LNCaP clone FGC (cell line): ENCODE measurements at places on chromosomes 2 and 18.

DNA sequence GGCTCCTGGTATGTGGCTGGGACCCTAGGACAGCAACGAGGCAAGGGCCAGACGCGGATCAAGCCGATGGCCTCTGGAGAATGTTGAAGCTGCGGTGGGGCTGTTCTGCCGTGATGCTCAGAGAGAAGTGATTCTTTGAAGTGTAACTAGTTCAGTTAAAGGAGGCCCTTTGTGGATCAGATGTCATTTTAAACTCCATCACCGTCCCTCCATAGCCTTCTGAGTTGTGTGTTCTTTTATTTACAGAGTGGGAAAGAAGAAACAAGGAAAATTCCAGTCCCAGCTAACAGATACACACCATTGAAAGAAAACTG lies 403 bp downstream of the PNO1 start:
- no peak for DNase-seq

GRCh38 chr2:15133461-15133860 lies 427.7 kb downstream of the NBAS start:
- DNase-seq: no peak

GRCh38 chr2:181407171-181407570 lies 50.0 kb upstream of the ITGA4 start:
- no peak for DNase-seq

GRCh38 chr2:241913703-241914102 lies 44.2 kb downstream of the RTP5 start:
- DNase-seq: no peak

DNA sequence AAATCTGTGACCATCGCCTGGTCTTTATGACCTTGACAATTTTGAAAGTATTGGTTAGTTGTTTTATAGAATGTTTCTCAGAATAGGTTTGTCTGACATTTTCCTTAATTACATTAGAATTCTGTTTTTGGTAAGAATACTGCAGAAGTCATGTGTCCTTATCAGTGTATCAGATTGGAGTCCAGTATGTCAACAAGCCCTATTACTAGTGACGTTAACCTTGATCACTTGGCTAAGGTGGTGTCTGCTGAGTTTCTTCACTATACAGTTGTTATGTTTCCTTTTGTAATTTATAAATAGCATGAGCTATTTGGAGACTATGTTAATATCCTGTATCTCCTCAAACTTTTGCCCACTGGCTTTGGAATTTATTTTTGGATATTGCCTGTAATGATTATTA lies 10.8 kb upstream of the IL36G start:
- DNase-seq: no peak

DNA sequence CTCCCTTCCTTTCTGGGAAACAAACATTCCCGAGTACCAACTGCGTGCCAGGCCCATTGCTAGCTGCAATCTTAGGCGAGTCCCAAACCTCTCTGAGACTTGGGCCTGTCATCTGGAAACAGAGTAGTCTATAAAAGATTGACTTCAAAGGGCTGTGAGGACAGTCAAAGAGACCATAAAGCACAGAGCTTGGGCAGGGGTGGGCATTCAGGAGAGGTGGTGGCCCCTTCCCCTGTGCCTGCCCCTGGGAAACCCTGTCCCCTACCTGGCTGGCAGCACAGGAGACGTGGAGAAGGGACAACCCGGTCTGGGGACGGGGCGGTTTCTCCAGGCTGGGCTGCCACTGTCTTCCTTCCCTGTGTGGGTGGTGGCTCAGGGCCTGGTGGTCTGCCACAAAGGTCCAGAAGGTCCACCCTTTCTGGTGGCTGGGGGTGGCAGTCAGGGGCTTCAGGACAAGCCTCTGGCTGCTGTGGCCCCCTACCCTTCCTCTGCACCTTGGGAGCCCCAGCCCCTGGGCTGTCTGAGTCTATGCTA lies 33.9 kb upstream of the FOSL2 start:
- DNase-seq: no peak
